ENCODE measurements at places on chromosomes 6 and 20. TPM values are rescaled to one million over a fixed set of nuclear protein-coding genes. Genes with fewer than 3 reads are reported as not detected.

The RPL10A gene
- polyA plus RNA-seq: 1,931 TPM

The MDFI gene
- 7.7 TPM for polyA plus RNA-seq

The BPIFB3 gene
- not detected for polyA plus RNA-seq

The GPR63 gene
- polyA plus RNA-seq: 0.46 TPM

The SYCP2 gene
- 0.60 TPM for polyA plus RNA-seq

The SOX18 gene
- polyA plus RNA-seq: 11.9 TPM

The ADIG gene
- polyA plus RNA-seq: not detected

The CRISP3 gene
- not detected for polyA plus RNA-seq

The HCK gene
- polyA plus RNA-seq: 25.8 TPM

The CTAGE9 gene
- polyA plus RNA-seq: not detected

GRCh38 chr6:149433881-149434280 lies 33.8 kb downstream of the SUMO4 start:
- DNase-seq: no peak

DNA sequence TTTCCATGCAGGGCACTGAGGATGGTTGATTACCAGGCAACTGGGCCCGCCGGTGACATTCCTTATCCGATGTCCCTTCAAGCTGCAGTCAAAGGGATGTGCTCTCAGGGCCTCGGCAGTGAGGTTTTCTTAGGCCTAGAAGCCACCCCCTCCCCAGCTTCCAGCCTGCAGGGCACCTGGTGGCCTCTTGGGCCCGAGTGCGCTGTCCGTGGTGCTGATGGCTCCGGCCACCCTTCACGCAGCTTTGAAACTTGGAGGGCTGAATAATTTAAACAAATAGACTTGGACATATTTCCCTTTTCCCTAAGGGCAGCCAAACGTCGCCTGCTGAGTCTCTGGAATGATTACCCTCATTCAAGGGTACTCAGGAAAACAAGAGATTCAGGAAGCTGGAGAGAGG lies 8.9 kb upstream of the MLN start:
- DNase-seq: no peak

DNA sequence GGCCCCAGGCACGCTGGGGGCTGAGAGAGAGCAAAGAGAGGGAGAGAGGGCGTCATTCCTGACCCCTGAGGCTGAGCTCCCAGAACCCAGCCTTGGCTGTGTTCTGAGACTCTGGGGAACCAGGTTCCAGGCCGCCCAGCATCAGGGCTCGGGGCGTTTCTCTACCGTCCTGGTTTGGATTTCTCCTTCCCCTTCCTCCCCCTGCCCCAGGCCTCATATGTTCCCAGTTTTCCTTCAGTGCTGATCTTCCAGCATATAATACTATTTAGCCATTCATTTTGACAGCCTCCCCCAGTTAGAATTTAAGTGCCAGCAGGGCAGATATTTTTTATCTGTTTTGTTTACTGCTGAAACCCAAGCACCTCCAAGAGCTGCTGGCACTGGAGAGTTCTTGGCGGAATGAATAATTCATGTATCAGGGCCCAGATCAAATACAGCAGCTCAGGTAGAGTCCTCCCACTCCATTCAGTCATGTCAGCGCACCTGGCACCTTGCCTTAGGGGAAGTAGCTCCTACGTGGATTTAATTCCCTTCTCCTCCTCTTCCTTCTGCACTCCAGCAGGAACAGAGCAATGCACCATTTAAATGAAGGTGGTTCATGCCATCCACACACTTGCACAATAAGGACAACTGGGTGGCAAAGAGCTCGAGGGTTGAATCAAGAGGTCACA lies 23.4 kb upstream of the FRMD1 start:
- DNase-seq: no peak

- DNase-seq: no peak
Observed at GRCh38 chr6:56335726-56336125, 88.3 kb upstream of the COL21A1 start.

DNA sequence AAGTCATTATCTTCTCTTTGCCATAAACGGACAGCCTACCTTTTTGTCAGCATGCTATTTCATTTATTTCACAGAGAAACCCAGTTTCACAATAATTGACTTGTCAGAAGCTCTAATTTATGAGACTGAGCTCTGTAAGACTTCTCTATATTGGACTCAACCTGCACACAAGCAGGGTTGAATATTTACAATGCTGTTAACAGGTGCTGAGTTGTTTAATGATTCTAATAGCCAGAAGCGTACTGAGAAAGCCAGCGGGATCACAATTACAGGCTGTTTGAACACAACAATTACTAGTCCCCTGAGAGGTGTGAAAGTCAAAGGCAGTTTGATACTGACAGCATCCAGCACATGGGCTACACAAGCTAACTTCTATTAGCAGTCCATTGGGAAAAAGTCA lies 128.2 kb upstream of the SIM1 start:
- DNase-seq: no peak

GRCh38 chr6:50963952-50964351 lies 145.3 kb downstream of the TFAP2B start:
- no peak for DNase-seq

DNA sequence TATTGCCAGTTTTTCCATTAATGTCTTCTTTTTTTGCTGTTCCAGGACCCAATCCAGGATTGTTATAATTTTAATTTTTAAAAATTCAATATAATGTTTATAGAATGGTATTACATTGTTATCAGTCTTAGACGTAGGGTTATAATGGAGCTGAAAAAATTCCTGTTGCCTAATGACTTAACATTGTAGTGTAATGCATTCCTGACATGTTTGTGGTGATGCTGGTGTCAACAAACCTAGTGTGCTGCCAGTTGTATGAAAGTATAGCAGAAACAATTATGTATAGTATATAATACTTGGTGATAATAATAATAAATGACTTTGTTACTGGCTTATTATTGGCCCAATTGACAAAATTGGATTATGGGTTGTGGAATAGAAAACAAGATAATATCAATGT lies 30.4 kb downstream of the KIZ start:
- DNase-seq: no peak

- DNase-seq: no peak
Observed at GRCh38 chr6:23176471-23176870, 607.1 kb downstream of the HDGFL1 start.

DNA sequence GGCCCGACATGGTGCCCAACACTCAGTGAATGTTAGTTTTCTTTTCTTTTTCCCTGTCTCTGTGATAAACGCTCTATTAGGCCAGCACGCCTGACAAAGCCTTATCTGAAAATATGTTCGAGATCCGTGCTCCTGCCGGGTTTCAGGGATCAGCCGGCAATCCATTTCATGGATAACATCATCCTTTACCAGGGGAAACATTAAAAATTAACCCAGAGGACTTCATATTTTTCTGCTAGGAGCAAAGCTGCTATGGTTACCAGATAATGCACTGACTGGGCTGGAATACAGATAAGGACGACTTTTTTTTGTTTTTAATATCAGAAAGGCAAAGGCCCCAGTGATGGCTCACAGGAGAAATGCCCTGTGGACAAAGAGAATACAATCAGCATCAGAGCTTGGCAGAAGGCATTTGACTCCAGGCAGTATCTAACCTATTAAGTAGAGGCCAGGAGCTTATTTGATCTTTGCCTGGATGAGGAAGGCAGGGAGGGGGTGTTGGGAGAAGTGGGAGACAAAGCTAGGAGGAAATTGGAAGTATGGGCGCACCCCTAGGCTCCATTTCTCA lies 482.0 kb upstream of the CHD6 start:
- no peak for DNase-seq

GRCh38 chr6:132972254-132972653 lies 157.9 kb downstream of the RPS12 start:
- no peak for DNase-seq

DNA sequence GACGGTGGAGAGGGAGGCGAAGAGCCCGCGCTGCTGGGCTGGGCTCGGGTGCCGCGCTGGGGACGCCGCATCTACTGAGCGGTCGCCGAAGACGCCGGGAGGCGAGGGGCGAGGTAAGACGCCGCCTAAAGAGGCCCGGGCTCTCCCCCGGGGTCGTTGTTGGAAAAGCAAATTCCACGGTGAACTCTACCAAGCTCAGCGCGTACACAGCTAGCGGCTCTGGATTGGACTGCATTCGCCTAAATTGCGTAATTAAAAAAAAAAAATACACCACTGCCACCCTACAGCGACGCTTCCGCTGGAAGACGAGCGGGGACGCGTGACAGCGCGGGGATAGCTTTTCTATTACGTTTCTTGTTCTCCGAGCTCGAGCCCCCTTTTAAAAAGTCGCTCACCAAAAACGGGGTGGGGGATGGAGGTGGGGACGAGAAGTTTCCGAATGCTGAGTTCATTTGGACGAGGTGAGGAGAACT lies 92.0 kb upstream of the PRDM1 start:
- DNase-seq: no peak

DNA sequence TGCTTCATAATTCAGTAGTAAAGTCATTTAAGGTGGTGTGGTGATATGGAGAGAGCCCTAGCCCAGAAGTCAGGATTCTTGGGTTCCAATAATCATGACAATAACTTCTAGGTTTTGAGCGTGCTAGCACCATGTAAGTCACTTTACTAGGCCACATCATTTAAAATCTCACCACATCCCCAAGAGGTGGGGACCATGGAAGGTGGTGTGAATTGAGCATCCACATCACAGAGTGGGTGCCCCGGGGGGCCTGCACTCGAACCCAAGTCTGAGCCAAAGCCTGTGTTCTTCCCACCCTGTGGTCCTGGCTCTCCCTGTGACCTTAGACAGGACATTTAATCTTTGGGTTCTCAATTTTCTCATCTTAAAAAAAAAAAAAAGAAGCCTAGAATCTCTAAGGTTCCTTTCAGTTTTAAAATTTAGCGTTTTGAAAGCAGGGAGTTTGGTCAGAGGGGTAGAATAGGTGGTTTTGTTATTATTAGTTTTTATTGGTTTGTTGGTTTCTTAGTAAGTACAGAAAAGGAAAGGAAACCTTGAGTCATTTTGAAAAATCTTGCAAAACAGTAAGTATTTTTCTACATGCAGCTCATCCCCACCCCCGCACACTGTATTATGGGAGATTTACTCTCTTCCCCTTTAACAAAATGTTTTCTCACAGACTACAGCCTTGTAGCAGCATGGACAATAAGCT lies 26.4 kb downstream of the ARMC2 start:
- no peak for DNase-seq

- no peak for DNase-seq
Observed at GRCh38 chr6:1015825-1016224, 296.1 kb upstream of the FOXQ1 start.

- DNase-seq: no peak
Observed at GRCh38 chr20:60624066-60624465, 628.0 kb upstream of the CDH4 start.

DNA sequence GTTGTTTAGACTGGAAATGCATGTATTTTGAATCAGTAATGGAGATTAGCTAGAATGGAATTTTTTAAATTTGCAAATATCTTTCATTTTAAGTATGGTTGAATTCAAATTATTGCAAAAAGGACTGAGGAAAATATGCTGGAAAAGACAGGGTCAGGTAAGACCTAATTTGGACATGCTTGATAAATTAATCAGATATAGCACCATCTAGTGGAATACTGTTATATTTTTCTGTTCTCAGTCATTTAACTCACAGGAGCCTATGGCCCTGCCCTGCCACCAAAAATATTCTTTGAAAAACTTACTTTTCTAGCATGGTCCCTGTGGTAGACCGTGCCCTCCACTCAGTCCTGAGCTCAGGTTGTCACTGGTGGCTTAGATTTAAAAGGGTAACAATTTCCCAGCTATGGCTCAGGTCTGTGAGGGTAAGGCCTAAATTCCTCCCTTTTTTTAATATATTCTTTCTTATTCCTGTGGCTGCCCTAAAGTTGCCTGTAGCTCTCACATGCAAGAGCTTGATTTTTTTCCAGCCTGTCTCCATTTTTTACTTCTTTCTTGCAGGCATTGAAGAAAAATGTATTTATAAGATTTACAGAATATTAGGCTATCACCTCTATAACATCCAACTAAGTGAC lies 25.3 kb upstream of the KIAA1586 start:
- DNase-seq: no peak

- no peak for DNase-seq
Observed at GRCh38 chr6:4506792-4507191, 269.4 kb upstream of the CDYL start.

GRCh38 chr6:90098001-90098531 lies 198.6 kb downstream of the BACH2 start:
- peak; percentile 82 for DNase-seq

- no peak for DNase-seq
Observed at GRCh38 chr20:23023621-23024177, 11.4 kb upstream of the SSTR4 start.

DNA sequence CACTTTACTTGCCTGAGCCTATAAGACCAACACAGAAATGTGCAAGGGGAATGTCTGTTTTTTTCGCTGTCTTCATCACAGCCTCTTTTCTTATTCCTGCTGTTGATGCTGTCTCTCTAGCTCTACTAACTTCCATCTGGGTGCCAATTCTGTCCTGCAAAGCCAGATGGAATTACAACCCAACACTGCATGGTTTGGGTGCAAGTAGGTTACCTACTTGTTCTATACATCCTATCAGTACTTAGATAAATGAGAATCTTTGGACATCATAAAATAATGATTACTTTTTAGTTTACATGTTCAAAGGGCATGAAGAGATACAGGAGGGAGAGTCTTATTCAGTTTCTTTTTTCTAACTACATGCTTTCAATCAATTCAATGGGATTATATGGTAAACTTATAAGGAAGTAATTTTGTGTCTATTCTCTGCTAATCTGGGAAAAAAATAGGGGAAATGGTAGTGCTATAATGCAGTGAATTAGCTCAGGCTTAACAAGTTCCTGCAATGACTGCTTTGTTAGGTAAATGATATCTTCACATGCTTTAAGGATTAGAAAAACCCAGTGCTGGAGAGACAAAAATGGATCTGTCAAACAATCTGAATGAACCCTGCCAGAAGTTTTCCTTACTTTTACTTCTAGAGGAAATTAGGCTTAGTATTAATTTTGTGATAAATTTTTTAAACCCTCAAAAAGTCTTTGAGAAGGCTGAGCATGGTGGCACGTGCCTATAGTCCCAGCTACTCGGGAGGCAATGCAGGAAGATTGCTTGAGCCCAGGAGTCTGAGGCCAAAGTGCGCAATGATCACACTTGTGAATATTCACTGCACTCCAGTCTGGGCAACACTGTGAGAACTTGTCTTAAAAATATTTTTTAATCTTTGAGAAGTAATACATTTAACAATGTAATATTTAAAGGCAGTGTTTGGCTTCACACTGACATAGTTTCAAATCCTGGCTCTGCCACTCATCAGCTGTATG lies 86.5 kb upstream of the E2F3 start:
- no peak for DNase-seq

GRCh38 chr6:122817766-122818165 lies 28.7 kb downstream of the SMPDL3A start:
- no peak for DNase-seq

GRCh38 chr20:40957265-40957760 lies 71.3 kb upstream of the TOP1 start:
- peak; percentile 45 for DNase-seq

DNA sequence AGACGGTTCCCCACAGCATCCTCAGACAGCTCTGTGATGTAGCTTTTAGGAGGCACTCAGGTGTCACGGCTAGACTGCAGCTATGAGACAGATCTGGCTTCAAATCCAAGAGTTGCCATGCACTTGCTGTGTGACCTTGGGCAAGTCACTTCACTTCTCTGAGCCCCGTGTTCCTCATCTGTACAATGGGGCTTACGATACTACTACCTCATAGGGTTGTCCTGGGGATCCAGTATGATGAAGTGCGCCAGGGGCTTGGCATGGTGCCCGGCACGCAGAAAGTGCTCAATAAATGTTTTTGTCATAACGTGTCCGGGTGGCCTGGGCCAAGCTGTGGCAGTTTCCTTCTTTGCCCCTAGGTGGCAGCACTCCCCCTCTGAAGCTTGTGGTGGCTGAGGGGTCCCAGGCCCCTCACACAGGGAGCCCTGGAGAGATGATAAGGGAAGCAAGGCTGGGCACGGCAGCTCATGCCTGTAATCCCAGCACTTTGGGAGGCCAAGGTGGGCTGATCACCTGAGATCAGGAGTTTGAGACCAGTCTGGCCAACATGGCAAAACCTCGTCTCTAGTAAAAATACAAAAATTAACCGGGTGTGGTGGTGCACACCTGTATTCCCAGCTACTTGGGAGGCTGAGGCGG lies 19.1 kb upstream of the CHMP4B start:
- peak; percentile 82 for DNase-seq

Data from sigmoid colon (tissue), 7 donors.